ENCODE measurements at places on chromosomes 16 and 17. TPM values are rescaled to one million over a fixed set of nuclear protein-coding genes. Genes with fewer than 3 reads are reported as not detected.

CACNG5 gene
- not detected for total RNA-seq

NPIPB6 gene
- 0.18 TPM for total RNA-seq

SPATA22 gene
- 0.28 TPM for total RNA-seq

HOXB2 gene
- 2.7 TPM for total RNA-seq

HOXB8 gene
- 0.56 TPM for total RNA-seq

SLC13A2 gene
- not detected for total RNA-seq

NSRP1 gene
- total RNA-seq = 3.4 TPM

GNAO1 gene
- not detected for total RNA-seq

DNA sequence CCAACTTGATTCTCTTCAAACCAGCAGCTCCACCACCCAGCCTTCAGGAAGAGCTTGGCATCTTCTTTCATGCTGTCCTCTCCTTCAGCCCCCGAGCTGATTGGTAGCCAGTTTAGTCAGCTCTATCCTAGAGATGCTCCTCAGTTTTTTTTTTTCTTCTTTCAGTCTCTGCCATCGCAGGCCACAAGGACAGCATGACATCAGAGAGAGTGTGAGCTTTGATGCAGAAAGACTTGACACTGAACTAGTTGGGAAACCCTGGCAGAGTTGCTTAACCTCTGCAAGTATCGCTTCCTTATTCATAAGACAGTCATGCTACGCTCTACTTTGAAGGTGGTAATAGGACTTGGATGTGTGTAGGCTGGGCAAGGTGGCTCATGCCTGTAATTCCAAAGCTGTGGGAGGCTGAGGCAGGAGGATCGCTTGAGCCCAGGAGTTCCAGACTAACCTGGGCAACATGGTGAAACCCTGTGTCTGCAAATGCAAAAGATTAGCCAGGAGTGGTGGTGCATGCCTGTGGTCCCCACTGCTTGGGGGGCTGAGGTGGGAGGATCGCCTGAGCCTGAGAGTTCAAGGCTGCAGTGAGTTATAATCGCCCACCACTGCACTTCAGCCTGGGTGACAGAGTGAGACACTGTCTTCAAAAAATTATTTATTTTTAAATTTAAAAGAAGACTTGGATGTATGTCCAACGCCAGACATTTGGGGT is 2.6 kb downstream of the CD300LB start:
- no peak for DNase-seq

DNA sequence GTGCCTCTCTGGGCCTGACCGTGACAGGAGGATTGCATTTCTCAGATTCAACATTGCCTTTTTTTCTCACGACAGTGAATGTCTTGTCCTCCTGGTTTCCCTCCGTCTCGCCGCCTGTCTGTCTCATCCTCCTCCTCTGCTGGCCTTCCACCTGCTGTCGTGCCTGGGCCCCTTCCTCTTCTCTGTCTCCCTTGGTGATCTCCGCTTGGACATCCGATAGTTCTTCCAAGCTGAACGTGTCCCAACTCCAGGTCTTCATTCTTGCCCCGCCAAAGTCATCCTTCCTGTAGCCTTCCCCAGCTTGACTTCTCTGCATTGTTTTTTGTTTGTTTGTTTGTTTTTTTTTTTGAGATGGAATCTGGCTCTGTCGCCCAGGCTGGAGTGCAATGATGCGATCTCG is 79.4 kb downstream of the RAP1GAP2 start:
- no peak for DNase-seq

GRCh38 chr17:45958994-45959665 is 39.9 kb upstream of the STH start:
- no peak for DNase-seq

- no peak for DNase-seq
Observed at GRCh38 chr16:66293207-66293735, 73.2 kb upstream of the CDH5 start.

DNA sequence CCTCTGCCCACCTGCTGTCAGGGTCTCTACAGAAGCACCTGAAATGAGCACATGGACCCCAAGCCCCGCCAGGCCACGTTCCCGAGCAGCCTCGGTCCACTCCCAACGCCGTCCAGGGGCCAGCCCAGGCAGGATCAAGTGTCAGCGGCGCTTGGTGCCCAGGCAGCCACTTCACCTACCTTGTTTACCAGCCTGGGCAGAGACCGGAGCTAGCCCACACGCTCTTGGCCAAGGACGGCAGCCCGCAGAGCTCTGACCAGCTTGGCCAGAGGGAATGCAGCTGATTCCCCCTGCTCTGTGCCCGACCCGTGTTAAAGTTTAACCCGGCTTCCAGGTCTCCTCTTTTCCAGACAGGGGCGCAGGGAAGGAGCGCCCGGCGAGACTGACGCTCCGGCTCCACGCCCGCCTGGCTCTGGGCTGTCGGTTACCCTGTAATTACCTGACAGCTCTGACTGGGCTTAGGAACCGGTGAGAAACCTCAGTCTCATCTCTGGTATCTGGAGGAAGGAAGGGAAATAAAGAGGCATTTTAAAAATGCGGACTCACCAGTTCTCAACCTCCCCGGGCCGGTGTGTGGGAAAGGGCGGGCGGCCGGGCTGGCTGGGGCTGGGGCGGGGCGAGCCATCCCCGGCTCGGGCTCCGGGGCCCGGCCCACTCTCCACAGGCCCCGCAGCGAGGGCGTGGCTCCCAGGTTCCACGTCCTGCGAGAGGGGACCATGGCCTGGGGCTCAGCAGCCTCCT is 4.6 kb downstream of the KIFC3 start:
- no peak for DNase-seq

DNA sequence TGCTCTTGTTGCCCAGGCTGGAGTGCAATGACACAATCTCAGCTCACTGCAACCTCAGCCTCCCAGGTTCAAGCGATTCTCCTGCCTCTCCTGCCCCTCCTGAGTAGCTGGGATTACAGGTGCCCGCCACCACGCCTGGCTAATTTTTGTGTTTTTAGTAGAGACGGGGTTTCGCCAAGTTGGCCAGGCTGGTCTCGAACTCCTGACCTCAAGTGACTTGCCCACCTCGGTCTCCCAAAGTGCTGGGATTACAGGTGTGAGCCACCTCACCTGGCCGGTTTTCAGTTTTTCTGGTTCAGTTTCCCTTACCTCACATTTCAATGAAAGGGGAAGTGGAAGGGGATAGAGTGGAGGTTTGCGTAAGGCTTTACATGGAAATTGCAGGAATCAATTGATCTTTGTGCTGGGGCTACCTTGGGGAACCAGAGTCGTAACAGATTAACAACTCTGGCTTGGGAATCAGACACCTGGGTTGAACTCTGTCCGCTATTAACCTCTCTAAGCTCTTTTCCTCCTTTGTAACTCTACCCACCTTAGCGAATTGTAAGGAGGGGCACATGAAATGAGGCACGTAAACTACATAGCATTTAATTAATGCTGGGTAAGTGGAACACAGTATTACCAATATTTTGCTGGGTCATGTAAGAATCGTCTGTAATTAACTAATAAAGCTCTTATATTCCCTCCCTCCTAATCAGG is 3.2 kb downstream of the MPV17L start:
- no peak for DNase-seq

DNA sequence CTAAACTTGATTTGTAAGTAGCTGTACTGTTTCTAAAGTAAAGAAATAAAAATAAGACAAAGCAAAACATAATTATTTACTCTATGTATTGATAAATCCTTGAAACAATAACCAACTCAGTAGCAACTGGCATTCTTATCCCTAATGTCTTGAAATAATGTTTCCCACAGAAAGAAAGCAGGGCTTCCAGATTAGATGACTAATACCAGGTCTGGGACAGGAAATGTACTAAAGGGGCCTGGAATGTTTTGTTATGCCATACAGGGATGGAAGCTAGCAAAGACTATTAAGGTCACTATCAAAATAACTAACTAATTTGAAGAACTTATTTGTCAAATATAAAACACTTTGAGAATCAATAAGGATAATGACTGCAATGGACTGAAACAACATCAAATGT is 82.1 kb downstream of the CFDP1 start:
- DNase-seq = peak; percentile 80

GRCh38 chr16:660459-661183 is 7.3 kb upstream of the RHOT2 start:
- DNase-seq = peak; percentile 77

DNA sequence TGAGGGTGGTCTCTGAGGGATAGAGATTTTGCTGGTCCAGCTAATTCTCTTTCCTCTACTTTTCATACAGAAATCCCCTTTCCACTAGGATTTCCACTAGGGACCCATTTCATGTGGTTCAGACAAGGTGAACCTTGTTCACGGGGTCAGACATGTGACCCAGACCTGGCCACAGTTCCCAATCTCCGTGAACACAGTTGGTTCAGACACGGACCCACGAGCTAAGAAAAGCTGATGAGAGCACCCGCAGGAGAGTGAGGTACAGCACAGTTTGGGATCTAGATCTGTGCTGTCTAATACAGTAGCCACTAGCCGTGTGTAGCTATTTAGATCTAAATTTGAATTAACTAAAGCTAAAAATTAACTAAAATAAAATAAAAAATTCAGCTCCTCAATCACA is 88.1 kb downstream of the AXIN2 start:
- DNase-seq = no peak

- no peak for DNase-seq
Observed at GRCh38 chr16:81992859-81993258, 18.4 kb downstream of the SDR42E1 start.

DNA sequence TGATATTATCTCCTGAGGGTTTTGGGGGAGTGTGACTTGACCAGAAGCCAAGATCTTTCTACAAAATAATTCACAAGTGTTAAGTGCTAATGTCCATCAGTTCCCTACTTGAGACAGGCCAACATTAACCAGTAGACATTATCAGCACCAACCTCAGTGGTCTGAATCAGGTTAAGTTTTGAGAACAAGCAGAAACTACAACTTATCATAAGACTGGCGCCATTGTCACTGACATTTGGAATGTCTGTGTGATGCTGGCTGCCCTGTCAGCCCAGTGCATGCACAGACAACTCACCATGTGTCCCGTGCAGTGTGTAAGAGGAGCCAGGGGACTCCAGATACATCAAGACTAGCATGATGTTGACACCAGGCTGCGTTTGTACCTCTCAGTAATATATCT is 76.8 kb downstream of the CCDC182 start:
- no peak for DNase-seq

DNA sequence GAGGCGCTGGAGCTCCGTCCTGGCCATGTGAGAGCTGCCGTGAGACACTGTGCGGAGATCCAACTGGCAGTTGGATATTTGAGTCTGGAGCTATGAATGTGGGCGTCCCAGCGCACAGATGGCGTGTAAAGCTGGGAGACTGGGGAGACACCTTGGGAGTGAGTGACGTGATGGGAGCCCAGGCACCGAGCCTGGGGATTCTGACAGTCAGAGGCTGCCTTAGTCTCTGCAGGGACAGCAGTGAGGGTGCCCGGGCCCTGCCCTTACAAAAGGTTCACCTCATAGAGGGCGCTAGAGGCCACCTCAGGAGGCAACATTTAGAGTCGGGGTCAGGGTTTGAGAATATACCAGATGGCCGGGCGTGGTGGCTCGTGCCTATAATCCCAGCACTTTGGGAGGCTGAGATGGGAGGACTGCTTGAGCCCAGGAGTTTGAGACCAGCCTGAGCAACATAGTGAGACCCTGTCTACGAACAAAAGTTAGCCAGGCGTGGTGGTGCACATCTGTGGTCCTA is 194.1 kb upstream of the GSE1 start:
- no peak for DNase-seq
